Activated CD4-positive, alpha-beta T cell treated with anti-CD3 and anti-CD28 coated beads for 48 hours (primary cell): ENCODE measurements at places on chromosomes 1 and 21.
A peak's percentile ranks its signal among the peaks of the same experiment; 100 is the strongest.

GRCh38 chr1:62922006-62922405, 138.1 kb downstream of the ATG4C start:
- DNase-seq: no peak

DNA sequence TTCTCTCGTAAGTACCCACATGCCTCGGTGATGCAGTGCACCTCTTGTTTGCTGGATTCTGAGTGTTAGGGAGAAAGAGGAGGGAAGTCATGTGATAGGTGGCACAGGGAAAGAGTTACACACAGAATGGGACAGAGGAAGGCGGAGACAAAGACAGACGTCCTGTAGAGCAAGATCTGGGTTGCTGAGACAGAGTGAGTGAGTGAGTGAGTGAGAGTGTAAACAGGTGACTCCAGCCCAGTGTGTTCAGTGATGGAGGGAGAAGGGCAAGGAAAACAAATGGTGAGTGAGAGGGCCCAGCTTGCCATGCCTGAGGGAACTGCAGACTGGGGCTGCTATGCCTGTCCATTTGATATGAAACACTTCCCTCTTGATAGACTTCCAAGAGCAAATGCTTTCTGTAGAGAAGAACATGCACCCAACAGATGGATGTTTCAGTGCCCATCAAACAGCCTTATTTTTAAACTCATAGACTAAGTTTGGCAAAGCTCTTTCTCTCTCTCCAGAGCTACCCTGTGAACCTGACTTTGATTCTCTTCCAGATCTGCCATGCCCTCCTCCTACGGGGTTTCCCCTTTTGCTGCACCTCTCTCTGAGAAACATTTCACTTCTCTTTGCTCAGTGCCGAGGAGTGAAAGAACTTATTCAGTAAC, 209.9 kb upstream of the COA6 start:
- no peak for DNase-seq

GRCh38 chr1:71464016-71464415, 383.2 kb upstream of the ZRANB2 start:
- no peak for DNase-seq

- DNase-seq: no peak
Measured at GRCh38 chr1:243246916-243247315, 8.2 kb downstream of the CEP170 start.

DNA sequence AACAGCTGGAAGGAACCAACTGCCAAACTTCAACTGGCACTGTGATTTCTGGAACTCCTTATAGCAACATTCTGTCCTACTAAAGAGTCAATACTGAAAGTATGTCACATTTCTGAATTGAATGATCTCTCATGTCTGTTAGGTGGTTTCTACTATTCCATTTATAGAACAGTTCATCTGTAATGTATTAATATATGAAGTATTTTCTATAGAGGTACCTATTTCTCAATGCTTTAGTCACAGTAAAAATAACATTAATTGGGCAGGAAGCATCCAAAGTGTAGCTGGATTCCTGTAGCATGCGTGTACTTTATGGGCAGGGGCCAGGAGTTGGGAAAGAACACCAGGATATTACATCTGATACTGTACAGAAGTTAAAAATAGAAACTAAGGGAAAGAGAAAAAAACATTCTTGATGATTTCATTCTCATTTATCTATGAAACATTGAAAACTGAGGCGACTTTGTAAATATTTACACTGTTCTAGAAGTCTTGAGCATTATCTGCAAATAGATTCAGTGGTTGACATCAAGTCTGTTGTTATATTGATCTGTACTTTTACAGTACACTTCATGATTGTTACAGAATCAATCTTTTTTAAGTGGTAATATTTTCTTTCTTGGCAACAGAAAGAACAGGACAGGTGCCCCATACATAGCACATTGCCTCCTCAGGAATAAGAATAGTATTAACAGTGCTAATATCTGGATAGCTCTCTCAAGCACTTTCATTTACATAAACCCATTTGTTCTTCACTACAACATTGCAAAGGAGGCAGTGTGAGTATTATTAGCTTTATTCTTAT, 6.2 kb upstream of the ZNF281 start:
- no peak for DNase-seq

DNA sequence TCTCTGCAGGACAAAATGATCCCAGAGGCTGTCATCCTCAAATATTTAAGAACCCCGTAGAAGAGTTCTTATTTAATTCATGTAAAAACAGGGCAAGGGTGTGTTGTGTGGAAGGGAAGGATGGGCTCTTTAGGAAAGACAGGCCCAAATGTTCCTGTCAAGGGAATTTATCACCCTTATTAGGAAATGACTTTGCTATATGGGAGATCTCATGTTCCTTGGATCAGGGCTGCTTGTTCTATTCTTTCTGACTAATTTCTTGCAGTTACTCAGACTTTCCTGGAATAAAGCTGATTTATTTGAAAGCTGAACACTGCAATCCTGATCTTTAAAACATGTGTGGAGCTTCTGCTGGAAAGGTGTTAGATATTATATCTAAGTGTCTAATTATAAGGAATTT, 72.8 kb downstream of the SELENOF start:
- no peak for DNase-seq

DNA sequence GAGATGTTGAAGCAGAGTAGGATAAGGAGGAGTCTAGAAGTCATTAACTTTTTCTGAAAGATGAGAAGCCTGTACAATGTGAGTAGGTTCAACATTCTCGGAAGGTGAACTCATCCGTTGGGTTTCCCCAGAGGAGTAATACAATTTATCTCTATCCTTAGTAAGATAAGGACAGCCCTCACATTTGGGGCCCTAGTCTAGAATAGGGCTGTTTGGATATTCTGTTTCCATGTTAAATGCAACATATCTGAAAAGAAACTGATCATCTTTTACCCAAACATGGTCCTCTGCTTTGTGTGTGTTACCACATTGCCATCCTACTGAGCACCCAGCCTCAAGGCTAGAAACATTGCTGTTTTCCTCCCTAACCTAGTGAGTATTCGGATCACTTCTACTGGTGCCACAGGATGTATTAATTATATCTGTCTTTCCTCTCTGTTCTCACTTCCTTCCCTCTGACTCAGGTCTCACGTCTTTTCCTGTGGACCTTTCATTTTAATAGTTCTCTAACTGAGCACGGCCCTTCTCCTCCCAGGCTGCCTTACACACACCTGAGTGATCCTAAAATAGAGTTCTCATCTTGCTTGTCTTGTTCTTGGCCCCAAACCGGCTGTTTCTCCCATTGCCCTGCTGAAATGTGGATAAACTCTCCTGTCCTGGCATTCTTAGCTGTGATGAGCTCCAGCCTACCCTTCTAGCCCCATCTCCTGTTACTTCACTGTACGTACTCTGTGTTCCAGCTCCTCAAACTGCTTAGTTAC, 91.7 kb downstream of the CDC14A start:
- peak; percentile 33 for DNase-seq

GRCh38 chr21:32957545-32957944, 68.2 kb upstream of the OLIG2 start:
- no peak for DNase-seq

GRCh38 chr1:180527101-180527669, 24.8 kb upstream of the ACBD6 start:
- no peak for DNase-seq

DNA sequence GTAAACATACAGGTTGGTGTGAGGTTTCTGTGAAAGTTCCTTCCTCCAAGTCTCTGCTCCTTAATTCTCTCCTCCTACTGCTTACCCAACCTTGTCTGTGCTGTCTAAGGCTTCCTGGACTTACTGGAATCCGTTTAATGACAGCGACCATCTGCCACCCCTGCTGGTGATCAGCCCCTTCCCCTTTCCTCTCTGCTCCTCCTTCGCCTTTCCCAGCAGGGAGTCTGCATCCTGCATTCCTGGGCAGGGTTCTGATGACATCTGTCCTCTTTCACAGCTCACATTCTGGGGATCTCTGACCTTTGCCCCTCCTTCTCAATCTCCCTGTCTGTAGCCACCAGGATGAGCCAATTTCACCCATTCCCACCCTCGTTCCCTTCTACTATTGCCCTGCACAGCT, 66.5 kb downstream of the KIRREL1 start:
- no peak for DNase-seq

- no peak for DNase-seq
Measured at GRCh38 chr1:233570706-233571105, 43.2 kb upstream of the KCNK1 start.

GRCh38 chr1:187338762-187339412, 510.1 kb downstream of the PLA2G4A start:
- no peak for DNase-seq

- peak; percentile 76 for DNase-seq
Measured at GRCh38 chr1:207848234-207848633, 62.7 kb downstream of the CD34 start.

DNA sequence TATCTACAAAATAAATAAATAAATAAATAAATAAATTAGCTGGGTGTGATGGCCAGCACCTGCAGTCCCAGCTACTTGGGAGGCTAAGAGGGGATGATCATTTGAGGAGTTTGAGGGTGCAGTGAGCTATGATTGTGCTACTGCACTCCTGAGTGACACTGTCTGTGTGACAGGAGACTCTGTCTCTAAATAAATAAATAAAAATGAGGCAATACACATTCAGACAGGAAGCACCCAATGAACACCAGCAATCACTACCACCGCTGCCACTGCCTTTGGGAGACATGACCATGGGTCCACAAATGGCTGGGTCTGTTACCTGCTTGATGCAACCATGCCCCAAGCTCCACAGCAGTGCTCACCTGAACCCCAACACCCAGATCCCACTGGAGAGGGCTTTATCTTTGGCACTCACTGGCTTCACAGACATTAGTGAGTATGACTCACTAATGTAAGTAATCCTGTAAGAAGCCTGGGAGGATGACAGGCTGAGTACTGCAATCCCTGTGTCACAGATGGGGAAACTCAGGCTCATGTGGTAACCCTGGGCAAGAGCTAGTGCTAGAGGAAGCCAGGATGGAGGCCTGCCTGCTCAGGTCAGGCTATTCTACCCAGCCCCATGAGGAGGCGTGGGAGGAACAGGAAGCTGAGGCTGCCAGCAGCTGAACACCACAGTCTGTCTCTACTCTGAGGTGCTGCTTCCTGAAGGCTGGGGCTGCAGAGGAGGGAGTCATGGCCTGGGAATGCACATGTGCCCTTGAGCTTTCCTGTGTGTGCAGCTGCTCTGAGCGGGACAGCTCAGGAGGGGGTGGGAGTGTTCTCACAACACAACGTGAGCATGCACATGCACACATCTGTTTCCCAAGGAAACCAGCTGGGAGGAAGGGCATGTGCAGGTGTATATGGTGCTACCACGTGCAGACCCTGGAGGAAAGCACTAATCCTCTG, 43.0 kb downstream of the SLC9A1 start:
- peak; percentile 82 for DNase-seq

DNA sequence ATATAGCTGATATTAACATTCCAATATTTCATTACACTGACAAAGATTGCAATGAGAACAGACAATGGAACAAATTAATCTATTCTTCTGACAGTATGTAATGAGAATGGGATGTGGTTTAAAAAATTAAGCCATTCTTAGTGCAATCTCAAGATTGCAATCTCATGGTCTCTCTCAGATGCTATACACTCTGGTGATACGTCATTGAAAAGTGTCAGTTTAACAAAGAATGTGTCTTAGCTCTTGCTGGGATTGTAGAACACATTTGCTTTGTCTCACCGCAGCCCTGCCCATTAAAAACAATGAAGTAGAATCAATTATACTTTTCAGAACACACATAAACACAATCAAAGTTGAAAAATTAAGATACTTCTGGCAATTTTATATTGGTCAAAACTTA, 55.2 kb downstream of the LRRC53 start:
- no peak for DNase-seq

DNA sequence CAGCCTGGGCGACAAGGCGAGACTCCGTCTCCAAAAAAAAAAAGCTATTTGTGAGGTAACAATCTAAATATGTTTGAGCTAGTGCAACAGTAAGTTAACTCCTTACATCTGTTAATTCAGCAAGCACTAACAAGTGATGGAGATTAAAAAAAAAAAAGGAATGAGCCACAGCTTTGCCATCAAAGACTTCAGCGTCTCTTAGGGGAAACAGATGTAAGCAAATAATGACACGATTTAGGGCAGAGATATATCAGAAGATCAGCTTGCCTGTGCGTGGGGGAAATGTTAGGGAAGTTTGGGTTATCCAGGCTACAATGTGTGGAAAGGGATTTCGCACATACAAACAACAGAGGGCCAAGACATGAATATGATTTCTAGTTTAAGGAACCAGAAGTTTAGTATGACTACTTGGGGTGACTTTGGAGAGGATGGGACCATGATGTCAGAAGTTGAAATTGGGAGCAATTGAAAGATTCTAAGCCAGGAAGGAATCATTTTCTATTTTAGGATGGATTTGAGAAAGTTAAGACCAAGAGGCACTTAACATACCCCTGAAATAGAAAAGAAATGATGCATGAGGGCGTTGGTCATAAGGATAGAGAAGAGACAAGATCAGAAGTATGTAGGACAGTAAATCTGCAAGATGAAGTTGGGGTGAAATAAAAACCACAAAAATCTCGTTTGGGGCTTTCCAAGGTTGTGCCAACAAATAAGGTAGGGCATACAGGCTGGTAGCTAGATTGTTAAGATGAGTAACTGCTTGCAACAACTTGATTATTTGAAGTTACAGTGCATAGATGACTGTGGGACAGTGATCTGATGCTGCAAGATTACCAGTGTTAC, 2.4 kb upstream of the BRWD1 start:
- DNase-seq: no peak

- DNase-seq: no peak
Measured at GRCh38 chr1:79667848-79668696, 661.5 kb upstream of the ADGRL4 start.

DNA sequence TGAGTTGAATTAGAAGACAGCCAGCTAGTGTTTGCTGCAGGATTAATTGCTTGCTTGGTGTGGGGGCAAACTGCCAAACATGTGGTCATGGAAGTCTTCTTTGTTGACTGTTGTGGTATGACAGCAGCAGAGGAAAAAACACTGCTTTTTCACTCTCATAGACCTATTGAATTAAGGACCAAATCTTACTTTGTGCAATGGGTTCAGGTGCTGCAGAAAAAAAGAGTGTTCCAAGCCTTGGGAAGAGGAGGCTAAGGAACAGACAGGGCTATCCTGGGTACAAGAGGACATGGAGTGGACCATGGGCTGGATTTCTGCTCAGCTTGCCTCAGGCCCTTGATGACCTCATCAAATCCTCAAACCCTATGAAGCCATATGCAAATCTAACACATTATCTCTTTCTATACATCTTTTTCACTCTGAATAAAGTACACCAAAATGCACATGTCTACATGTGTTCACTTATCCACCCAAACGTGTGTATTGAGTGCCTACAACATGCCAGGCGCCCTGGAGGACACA, 61.5 kb downstream of the SIPA1L2 start:
- no peak for DNase-seq

GRCh38 chr1:180116964-180117763, 37.5 kb upstream of the QSOX1 start:
- DNase-seq: no peak
